ENCODE measurements at places on chromosomes 16 and 17.

DNA sequence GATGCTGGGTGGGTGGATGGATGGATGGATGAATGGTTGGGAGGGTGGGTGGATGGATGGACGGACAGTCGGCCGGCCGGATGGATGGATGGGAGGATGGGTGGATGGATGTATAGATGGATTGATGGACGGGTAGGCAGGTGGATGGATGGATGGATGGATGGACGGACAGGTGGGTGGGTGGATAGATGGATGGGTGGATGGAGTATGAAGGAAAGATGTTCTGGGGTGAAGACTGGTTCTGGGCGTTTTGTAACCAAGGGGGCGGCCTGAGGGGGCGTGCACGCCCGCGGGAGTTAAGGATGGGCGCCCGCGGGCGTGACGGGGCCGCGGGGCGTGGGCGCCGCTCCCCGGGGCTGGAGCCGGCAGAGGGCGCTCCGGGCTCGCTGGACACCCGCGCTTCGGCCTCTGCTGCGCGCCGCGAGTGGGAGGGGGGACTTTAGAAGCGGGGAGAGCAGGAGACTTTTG is at the start of gene NECAB2:
TSS of gene NECAB2 (plus strand) at position 407 of the 468 bp plus-strand sequence. CDS start 405 bp downstream, outside the sequence.
- DNase-seq: peak; percentile 62

- peak; percentile 71 for DNase-seq
These were observed 18.4 kb downstream of the HSD11B2 start for GRCh38 chr16:67449336-67449735.

- peak; percentile 42 for DNase-seq
These were observed 4.2 kb downstream of the PSKH1 start for GRCh38 chr16:67897231-67897630.

GRCh38 chr16:55856950-55857349 is 18.2 kb downstream of the CES5A start:
- no peak for DNase-seq

DNA sequence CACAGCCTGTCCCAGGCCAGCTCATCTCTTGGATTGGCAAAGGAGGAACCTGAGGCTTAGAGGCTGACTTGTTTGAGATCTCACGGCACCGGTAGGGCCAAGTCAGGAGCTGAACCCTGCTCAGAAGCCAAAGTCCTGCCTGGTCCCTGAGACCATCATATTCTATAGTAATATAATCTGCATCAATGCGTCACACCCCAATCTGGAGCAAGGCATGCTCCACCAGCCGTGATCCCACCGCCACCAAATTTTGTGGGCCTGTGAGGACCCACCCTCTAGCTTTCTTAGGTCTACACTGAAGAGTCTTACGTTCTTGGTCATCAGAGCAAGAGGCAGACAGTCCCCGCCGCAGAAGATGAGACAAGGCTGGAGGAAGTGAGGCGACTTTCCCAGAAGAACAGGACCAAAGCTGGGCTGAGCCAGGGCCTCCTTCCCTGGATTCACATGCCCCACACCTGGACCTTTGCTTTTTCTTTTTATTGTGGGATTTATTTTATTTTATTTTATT is 2.7 kb downstream of the SULT1A1 start:
- peak; percentile 2 for DNase-seq

- DNase-seq: no peak
These were observed 87.6 kb downstream of the VPS53 start for GRCh38 chr17:627051-627450.

DNA sequence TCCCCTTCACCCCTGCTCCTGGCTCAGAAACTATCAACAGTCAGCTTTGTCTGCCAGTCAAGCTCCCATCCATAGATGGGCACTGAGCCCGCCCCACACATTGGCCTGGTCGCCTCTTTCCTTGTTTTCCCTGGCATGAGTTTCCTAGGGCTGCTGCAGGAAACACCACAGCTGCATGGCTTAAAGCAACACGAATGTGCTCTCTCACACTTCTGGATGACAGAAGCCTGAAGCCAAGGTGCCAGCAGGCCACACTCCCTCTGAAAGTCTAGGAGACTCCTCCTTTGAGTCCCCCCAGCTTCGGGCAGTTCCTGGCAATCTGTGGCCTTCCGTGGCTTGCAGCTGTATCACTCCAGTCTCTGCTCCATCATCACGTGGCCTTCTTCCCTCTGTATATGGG is 69.9 kb downstream of the TBC1D16 start:
- DNase-seq: no peak

DNA sequence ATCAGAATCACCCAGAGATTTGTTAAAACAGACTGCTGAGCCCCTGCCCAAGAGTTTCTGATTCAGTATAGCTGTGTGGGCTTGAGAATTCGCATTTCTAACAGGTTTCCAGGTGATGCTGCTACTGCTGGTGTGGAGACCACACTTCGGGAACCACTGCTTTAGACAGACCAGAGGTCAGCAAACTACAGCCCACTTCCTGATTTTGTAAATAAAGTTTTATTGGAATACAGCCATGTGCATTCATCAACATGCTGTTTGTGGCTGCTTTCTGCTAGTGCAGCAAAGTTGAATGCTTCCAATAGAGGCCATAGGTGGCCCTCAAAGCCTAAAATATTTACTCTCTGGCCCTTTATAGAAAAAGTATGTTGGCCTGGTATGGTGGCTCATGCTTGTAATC is 32.6 kb upstream of the CLEC19A start:
- no peak for DNase-seq

GRCh38 chr17:27588354-27588753 is 42.6 kb upstream of the LGALS9 start:
- DNase-seq: no peak

- DNase-seq: peak; percentile 50
These were observed 1.3 kb downstream of the SERPINF1 start for GRCh38 chr17:1762901-1763898.

- DNase-seq: no peak
These were observed 20.9 kb upstream of the CALB2 start for GRCh38 chr16:71337631-71338030.

DNA sequence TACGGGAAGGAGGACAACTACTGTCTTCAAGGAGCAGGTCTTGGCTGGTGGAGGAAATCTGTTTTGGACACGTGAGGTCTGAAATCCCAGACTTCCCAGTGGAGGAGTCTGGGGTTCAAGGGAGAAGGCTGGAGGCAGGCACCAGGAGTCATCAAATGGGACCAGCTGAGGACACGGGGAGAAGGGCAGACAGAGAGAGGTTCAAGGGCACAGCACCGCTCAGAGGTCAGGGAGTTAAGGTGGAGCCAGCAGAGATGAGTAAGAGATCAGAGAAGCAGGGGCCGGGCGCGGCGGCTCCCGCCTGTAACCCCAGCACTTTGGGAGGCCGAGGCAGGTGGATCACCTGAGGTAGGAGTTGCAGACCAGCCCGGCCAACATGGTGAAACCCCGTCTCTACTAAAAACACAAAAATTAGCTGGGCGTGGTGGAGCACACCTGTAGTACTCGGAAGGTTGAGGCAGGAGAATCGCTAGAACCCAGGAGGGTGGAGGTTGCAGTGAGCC is 10.4 kb upstream of the SMIM5 start:
- DNase-seq: no peak

DNA sequence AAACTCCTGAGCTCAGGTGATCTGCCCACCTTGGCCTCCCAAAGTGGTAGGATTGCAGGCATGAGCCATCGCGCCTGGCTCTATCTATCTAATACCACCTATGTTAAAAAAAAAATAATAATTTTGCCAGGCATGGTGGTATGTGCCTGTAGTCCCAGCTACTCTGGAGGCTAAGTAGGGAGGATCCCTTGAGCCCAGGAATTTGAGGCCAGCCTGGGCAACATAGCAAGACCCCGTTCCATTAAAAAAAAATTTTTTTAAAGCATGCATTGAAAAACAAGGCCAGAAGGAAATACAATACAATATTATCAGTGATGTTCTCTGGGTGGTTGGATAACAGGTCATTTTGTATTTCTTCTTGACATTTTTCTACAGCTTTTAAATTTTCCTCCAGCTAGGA is 45.2 kb upstream of the HELZ start:
- DNase-seq: no peak

DNA sequence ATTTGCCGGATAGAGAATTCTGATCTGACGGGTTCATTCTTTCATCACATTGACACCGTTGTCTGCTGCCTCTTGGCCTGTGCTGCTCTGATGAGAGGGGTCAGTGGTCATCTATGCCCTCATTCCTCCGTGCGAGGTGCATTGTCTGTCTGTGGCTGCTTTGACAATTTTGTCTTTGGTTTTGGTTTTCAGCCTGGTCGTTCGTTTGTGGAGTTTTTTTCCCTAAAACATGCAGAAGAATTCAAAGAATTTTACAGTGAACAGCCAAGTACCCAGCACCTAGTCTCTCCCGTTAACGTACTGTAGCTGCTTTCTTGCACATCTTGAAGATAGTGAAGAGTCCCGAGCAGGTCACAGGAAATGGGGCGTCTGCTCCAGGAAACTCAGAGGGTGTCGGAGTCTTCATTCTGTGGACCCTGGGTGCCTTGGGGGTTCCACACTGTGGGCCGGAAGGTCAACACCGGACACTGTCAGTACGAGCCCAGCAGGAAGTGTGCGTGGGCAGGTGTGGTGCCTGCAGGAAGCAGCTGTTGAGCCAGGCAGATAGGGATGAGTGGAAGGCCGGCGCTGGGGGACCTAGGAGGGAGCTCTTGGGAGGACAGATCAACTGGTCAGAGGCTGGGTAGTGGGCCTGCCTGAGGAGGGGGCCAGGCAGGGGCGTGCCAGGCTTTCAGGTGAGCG is 28.2 kb downstream of the CRAMP1 start:
- DNase-seq: no peak

DNA sequence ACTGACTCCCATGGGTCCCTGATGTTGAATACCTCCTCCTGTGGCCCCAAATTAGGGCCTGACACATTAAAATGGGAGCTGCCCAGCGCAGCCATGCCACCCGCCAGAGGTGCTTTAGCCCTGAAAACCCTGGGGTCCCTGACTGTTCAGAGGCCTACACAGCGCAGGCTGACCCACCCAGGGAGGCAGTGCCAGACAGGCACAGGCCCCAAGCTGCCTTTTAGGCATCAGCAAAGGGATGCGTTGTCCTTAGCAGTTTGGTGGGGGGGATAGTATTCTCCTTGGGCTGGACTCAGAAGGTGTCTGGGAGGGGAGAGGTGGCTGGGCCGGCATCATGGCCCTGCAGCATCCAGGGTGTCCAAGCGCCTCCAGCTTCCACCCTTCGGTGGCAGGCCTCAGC is 1.4 kb downstream of the RAPGEFL1 start:
- DNase-seq: no peak

- DNase-seq: no peak
These were observed 23.8 kb downstream of the GGA2 start for GRCh38 chr16:23486480-23486879.

- DNase-seq: no peak
These were observed 38.2 kb downstream of the IL4R start for GRCh38 chr16:27351989-27352388.

DNA sequence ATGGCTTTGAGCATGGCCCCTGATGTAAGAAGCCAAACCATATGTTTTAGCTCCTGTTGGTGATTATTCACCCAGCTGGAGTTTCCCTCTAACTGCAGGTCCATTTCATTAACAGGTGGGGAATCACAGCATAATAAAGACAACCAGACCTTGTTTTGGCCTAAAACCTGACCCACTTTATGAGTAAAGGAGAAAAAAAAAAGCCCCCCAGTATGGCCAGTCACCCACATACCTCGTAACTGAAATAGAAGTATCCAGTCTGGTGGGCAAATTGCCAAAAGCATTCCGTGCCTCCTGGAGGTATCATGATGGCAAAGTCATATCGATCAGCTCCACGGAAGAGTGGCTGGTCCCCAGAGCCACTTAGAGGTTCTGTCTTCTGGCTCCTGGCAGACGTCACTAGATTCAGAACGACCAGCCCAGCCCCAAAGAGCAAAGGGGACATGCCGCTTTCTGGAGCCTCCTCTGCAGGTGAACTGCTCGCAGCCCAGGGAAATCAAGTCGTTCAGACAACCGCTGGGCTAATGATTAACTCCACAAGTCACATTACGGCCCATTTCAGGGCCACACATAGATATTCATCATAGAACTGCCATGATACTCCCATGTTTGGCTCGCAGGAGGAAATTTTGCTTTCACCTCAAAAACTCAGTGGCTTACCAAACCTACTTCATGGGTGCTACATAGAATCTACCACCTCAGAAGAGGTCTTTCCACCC is at the start of gene TMED6:
TSS of gene TMED6 (minus strand) at position 478 of the 719 bp plus-strand sequence. CDS start at position 445, 33 bp downstream.
- no peak for DNase-seq

DNA sequence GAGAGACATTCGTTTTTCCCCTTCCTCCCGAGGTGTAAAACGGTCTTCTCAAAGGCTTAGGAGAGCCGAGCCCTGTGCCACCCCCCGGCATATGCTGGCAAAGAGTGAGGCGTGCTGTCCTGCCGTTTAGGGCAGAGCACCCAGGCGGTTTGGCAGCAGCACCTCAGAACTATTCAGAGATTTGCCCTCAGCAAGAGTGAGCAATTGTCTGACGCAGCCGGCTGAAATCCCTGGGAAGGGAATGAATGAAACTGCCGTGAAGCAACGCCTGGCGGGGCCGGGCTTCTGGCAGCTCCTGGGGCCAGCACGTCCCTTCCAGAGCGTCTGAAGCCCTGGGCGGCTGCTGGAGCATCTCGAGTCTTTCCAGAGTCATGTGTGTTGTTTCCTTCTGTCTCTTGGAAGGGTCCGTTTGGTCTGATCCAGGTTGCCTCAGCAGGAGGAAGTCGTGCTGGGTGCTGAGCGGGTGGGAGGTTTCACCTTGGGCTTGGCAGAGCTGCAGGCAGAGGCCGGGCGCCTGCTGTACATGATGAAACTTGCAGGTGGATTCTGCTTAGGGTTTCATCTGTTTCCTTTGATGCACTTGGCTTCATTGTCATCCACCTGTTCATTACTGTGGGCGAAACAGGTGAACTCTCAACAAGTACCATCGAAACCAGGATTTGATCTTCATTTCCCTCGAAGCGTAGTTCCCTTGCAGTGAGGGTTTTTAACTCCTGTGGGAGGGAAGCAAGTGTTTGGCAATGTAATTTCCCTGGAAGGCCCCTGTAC is 35.4 kb downstream of the TBCD start:
- DNase-seq: no peak

GRCh38 chr16:3536851-3537250 is 36.0 kb downstream of the CLUAP1 start:
- DNase-seq: no peak

GRCh38 chr16:8872967-8873865 is 4.4 kb upstream of the CARHSP1 start:
- no peak for DNase-seq

- DNase-seq: no peak
These were observed at the start of gene ITGB4 for GRCh38 chr17:75720656-75721462. TSS of gene ITGB4 (plus strand) at chr17:75721459. CDS start at chr17:75724704, 3,245 bp downstream.

- DNase-seq: no peak
These were observed 120.2 kb upstream of the HLF start for GRCh38 chr17:55144518-55144917.

DNA sequence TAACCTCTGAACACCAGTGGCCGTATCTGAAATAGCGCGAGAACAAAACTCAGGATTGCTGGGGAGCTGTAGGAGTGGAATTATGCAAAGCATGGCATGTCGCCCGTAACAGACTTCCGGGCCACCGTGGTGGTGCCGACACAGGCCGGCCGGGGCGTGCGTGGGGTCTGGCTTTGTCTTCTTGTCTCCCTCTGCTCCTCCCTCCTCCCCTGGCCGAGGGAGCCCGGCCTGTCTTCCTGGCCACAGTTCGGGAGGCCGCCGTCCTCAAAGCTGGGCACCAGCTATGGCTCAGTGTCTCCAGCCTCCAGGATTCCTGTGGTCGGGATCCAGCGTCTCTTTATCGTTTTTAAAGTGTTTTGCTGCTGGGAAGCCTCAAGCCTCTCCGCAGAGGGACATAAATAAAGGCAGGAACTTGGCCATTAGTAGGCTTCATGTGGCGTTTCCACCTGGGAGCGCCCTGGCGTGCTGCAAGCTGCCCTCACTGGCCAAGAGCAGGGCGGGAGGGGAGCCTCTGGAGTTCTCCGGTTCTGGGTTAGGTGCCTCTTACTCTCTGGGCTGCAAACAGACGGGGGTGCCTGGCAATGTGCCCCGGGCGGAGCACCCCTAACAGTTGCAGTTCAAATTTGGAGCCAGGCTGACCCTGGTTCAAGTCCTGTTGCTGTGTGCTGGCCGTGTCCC is 22.0 kb upstream of the NPTX1 start:
- DNase-seq: no peak

- DNase-seq: no peak
These were observed 149.9 kb downstream of the NPIPB5 start for GRCh38 chr16:22660441-22661160.

Measured in heart right ventricle (tissue), 16 donors.